ENCODE measurements at places on chromosomes 16 and 17.

DNA sequence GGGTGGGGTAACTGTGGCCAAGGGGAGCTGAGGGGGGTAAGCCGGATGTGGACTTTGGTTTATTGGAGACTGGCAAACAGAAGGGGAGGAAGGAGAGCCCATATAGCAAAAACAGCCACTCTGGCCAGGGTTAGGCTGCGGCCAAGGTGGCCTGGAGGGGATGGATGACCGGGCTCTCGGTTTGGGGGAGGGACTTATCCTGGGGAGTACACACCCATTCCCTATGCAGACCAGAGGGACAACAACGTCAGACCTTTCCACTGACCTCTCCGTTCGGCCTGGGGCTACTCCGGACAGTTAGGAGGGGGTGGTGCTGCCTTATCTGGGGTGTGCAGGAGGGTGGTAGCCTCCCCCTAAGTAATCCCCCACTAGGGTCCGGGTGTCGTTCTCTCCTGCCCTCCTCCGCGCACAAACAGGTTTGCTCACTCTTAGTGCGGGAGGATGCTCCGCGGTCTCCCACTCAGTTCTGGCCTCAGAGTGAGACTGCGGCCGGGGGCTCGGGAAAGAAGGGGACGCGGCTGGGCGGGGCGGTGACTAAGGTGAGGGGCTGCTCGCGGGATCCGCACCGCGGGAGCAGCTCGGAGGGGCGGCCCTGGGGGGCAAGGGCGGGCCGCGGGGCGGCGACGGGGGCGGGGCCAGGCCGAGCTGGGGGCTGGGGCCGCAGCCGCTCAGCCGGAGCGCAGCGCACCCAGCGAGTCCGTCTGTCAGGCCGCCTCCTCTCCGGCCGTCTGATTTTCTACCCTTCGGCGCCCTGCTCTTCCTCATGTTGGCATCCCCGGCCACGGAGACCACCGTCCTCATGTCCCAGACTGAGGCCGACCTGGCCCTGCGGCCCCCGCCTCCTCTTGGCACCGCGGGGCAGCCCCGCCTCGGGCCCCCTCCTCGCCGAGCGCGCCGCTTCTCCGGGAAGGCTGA, at the start of gene WNK4:
Gene WNK4 (plus strand): TSS at position 675 of the 915 bp plus-strand sequence. CDS start 89 bp downstream, at position 764.
- H3K27ac ChIP-seq: no peak within 1 kb of the TSS
- peaks cover 21% of the 10 kb centered on the region for H3K4me1 ChIP-seq

- 0 out of 2 replicates have a peak, but pooled peaks cover 4% of the 10 kb centered on the region for H3K27me3 ChIP-seq
- DNase-seq: peak; percentile 97
- H3K36me3 ChIP-seq: no peaks in the 10 kb centered on the region
- no peaks in the 10 kb centered on the region for H3K4me1 ChIP-seq
These were observed 19.8 kb downstream of the COX4I1 start for GRCh38 chr16:85819245-85819644.

DNA sequence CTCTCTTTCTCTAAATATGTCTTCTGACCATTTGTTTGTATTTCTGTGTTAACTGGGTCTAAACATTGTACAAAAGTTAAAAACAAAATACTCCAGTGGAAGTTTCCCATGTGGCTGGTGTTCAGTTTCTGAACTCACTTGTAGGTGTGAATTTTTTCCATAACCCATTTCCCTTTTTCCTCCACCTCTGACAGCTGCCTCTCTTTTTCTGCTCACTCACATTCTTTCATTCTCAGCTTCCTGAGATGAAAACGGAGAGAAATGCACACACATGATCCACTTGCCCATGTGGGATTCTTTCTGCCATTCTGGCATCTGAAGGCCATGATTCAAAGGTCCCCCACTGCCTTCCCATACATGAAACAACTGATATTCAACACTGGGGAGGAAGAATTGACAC, 41.1 kb upstream of the ACSM2B start:
- no peaks in the 10 kb centered on the region for H3K36me3 ChIP-seq
- H3K4me3 ChIP-seq: no peak overlapping the region
- no peaks in the 10 kb centered on the region for H3K27me3 ChIP-seq
- no peak overlapping the region for H3K27ac ChIP-seq
- DNase-seq: no peak

- no peak for DNase-seq
- H3K27ac ChIP-seq: no peak overlapping the region
- no peaks in the 10 kb centered on the region for H3K36me3 ChIP-seq
- peaks cover 55% of the 10 kb centered on the region for H3K27me3 ChIP-seq
These were observed 282.9 kb upstream of the IRX5 start for GRCh38 chr16:54647725-54648221.

- DNase-seq: no peak
- H3K27ac ChIP-seq: no peak overlapping the region
- no peak overlapping the region for H3K4me3 ChIP-seq
- H3K4me1 ChIP-seq: no peaks in the 10 kb centered on the region
These were observed 13.8 kb upstream of the KCNJ18 start for GRCh38 chr17:21678393-21679081.

- no peak overlapping the region for H3K27ac ChIP-seq
- no peak overlapping the region for H3K4me3 ChIP-seq
- DNase-seq: no peak
- no peaks in the 10 kb centered on the region for H3K27me3 ChIP-seq
- no peaks in the 10 kb centered on the region for H3K36me3 ChIP-seq
- no peaks in the 10 kb centered on the region for H3K4me1 ChIP-seq
These were observed 25.2 kb downstream of the TK2 start for GRCh38 chr16:66524601-66525164.

GRCh38 chr17:74599448-74599939, 7.4 kb upstream of the CD300LD start:
- H3K27ac ChIP-seq: no peak overlapping the region
- no peaks in the 10 kb centered on the region for H3K27me3 ChIP-seq
- no peak overlapping the region for H3K4me3 ChIP-seq

DNA sequence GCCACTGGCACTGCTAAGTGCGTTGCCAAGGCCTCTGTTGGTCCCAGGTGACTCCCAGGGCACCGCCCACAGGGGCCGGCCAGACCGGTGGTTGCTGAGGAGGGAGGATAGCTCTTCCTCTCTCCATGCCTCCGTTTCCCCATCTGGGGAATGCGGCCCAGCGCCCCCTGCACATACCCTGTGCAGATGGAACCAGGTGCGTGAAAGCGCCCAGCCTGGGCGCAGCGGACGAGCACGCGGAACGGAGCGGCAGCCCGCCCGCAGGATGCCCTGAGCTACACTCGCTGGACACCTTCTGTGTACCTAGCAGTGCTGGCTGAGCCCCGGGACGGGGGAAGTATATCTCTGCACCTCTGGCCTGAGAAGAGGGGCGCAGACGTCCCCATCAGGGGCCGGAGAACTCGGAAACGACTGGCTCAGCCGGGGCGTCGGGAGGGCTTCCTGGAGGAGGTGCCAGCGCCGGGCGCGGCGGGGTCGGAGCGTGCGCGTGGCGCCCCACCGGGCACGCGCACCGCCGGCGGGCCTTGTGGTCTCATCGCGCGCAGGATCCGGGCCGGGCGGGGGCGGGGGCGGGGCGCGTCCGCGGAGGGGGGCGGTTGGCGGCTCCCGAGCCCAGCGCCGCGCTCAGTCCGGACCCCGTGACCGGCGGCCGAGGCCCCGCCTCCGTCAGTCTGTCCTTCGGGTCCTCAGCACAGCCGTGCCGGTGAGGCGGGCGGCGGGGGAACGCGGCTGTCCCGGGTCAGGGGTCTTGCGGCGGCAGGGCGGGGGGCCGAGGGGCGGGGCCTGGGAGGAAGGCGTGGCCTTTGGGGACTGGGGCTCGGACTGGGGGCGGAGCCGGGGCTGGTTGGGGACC, at the start of the genes CCDC78 and HAGHL:
Gene CCDC78 (minus strand): TSS at position 6 of the 853 bp plus-strand sequence. CDS start 76 bp downstream, outside the sequence.
Gene HAGHL (plus strand): TSS at position 669 of the 853 bp plus-strand sequence. CDS start 404 bp downstream, outside the sequence.
- H3K4me1 ChIP-seq: no peaks in the 10 kb centered on the region
- H3K27ac ChIP-seq: no peak within 1 kb of the TSS
- no peaks in the 10 kb centered on the region for H3K36me3 ChIP-seq

GRCh38 chr16:67086822-67087221, 22.9 kb upstream of the PHAF1 start:
- H3K27me3 ChIP-seq: no peaks in the 10 kb centered on the region
- H3K4me3 ChIP-seq: no peak overlapping the region
- H3K27ac ChIP-seq: no peak overlapping the region
- no peaks in the 10 kb centered on the region for H3K4me1 ChIP-seq
- no peaks in the 10 kb centered on the region for H3K36me3 ChIP-seq
- DNase-seq: no peak

DNA sequence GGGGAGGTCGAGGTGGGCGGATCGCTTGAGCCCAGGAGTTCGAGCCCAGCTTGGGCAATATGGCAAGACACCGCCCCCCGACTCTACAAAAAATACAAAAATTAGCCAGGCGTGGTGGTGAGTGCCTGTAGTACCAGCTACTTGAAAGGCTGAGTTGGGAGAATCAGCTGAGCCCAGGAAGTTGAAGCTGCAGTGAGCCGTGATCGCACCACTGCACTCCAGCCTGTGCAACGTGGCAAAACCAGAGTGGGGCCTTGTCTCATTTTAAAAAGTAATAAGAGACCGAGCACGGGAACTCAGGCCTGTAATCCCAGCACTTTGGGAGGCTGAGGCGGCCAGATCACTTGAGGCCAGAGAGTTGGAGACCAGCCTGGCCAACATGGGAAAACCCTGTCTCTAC, 24.4 kb upstream of the ABCC1 start:
- H3K27ac ChIP-seq: no peak overlapping the region
- H3K4me1 ChIP-seq: no peaks in the 10 kb centered on the region
- no peaks in the 10 kb centered on the region for H3K27me3 ChIP-seq
- no peak for DNase-seq
- H3K4me3 ChIP-seq: no peak overlapping the region

GRCh38 chr16:53662072-53662471, 41.6 kb downstream of the RPGRIP1L start:
- no peak overlapping the region for H3K27ac ChIP-seq
- DNase-seq: no peak
- peaks cover 8% of the 10 kb centered on the region for H3K4me1 ChIP-seq
- no peak overlapping the region for H3K4me3 ChIP-seq
- H3K36me3 ChIP-seq: no peaks in the 10 kb centered on the region

GRCh38 chr17:48258331-48258730, 150.8 kb downstream of the SNX11 start:
- DNase-seq: no peak
- H3K4me1 ChIP-seq: peaks cover 11% of the 10 kb centered on the region
- no peaks in the 10 kb centered on the region for H3K27me3 ChIP-seq

- peaks cover 16% of the 10 kb centered on the region for H3K36me3 ChIP-seq
- H3K27ac ChIP-seq: no peak overlapping the region
- H3K27me3 ChIP-seq: no peaks in the 10 kb centered on the region
- 0 out of 2 replicates have a peak, but pooled peaks cover 4% of the 10 kb centered on the region for H3K4me1 ChIP-seq
These were observed 1.9 kb downstream of the KRTAP4-11 start for GRCh38 chr17:41116297-41116696.

GRCh38 chr16:61403386-61403785, 632.9 kb downstream of the CDH8 start:
- no peaks in the 10 kb centered on the region for H3K4me1 ChIP-seq
- no peak overlapping the region for H3K4me3 ChIP-seq
- no peaks in the 10 kb centered on the region for H3K27me3 ChIP-seq
